HS-27A (cell line): ENCODE measurements at places on chromosomes 13 and 19.

GRCh38 chr13:98272549-98272948, 95.5 kb upstream of the RNF113B start:
- no peak for DNase-seq

- DNase-seq, result no peak
These were observed 6.5 kb downstream of the SOX1 start for GRCh38 chr13:112073245-112074138.

DNA sequence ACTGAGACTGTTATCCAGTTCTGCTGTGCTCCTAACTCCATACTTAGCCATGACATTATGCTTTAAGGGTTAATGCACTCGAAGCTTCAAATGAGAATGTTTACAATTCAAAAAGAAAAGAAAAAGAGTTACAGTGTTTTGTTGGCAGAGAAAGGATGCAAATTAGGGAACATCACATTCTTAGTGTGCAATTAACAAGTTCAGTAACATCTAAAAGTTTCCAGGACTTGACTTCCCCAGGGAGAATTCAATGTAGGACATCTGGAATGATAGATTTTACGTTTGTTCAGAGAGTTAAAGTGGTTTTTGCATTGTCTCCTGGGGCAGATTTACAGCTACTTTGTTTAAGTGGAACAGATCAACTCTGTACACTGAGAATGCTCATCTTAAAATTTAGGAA, 525.2 kb downstream of the LIG4 start:
- DNase-seq, result no peak

- DNase-seq, result no peak
These were observed 47.6 kb downstream of the PTPRS start for GRCh38 chr19:5292822-5293611.

DNA sequence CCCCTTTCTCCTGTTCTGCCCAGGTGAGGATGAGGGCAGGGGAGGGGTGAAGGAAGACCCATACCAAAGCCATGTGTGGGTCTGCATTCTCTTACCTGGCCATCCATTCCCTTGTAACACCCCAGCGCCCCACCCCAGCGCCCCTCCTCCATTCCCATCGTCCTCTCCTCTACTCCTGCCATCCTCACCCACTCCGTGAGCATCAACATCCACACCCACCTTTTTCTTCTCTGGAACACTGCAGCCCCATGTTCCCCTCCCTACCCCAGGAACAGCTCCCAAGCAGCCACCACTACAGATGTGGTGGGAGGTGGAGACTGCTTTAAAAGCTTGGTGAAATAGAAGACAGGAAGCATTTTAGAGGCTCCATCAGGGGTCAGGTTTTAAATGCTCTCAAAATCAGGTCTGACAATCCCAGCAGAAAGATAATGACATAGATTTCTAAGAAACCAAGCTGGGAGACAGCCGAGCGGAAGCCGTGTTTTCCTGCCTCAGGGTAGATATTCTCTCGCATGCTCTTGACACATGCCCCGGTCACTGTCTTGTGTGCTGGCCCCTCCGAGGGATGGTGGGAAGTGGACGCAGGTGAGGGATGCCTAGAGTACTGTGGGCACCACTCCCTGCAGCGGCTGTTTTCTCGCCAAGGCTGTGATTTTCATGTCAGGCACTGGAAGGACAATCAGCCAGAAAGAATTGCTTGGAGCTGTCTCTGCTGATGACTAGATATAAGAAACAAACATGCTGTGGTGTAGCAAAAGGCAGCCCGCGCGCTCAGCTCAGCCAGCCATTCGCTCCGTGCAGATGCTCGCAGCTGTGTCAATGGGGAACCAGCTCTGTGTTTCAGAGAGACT, 9.8 kb downstream of the MEDAG start:
- no peak for DNase-seq

DNA sequence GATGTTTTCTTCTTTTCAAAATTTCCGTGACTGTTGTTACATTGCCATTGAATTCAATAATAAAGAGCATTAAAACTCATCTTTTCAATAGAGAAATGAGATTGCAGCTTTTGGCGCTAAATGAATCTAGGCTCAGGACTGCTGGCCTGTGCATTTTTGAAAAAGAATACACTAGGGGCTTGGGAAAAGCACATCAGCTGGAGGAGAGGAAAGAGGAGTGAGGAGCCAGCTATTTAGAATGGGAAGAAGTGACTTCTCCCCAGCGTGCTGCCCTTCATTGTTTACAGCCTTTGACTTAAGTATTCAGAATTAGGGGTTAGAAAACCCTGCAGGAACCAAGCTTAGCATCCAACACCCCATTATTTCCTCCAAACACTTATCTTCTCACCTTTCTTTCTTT, 43.3 kb downstream of the TNFSF11 start:
- DNase-seq, result no peak

- no peak for DNase-seq
These were observed 279.7 kb downstream of the COG6 start for GRCh38 chr13:39935155-39935554.

- no peak for DNase-seq
These were observed 237.4 kb downstream of the LMO7 start for GRCh38 chr13:75873494-75873893.

DNA sequence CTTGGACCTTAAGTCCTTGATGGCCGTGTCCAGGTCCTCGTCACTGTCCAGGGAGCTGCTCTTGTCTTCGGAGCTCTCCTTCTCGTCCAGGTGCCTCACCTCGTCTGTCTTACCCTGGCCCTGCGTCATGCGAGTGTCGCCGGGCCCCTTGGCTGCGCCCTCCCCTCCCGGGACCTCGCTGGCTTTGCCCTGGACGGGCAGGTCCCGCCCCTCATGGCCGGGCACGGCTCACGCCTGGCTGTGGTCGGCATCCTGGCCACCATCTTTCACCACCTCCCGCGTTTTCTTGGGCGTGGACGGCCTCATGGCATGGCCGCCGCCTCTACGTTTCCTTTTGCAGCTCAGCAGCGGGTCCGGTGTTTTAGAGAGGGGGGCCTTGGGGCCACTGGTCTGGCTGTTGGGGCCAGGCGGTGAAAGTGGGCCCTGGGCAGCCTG, 14.8 kb downstream of the RB1 start:
- no peak for DNase-seq

GRCh38 chr19:31598730-31599238, 249.5 kb upstream of the TSHZ3 start:
- no peak for DNase-seq

DNA sequence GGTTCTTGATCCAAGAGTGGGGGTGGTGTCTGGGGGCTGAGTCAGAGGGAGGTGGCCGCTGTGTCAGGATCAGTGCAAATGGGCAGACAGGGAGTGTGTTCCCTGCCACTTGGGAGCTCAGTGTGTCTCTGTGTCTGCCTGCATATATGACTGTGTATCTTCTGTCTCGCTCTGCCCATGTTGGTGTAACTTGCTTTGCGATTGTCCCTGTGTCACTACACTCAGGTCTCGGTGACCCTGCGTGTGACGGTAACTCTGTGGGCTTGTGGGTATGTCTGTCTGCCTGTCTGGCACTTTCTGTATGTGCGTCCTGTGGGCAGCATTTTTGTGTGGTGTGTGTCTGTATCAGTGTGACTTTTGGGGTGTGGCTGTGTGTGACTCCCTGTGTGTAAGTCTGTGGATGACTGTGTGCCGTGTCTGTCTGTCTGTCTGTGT, 8.2 kb upstream of the ERFL start:
- DNase-seq, result no peak

DNA sequence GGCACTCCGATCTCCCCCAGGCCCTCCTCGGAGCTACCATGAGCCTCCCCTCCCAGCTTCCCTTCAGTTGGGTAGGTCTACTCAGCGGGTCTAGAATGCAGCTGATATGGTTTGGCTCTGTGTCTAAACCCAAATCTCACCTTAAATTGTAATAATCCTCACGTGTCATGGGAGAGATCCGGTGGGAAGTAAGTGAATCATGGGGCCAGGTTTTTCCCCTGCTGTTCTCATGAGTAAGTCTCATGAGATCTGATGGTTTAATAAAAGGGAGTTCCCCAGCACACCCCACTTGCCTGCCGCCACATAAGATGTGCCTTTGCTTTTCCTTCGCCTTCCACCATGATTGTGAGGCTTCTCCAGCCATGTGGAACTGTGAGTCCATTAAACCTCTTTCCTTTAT, 14.5 kb upstream of the DOCK9 start:
- no peak for DNase-seq

DNA sequence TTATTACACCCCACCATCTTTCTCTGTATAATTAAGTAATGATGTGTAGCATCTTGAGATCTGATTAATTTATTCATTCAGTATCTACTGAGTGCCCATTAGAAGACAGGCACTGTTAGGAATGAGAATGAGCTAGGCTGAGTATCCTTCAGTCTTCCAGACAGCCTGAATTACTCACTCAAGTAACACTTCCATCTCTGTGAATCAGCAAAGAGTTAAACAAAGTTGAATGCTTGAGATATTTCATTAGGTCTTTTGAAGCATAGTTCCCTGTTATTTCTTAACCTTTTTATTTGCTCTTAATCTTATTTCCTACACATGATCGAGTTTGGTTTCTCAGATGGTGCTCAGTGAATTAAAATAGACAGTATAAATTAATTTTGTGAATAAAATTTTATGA, 413.7 kb downstream of the DCT start:
- no peak for DNase-seq

DNA sequence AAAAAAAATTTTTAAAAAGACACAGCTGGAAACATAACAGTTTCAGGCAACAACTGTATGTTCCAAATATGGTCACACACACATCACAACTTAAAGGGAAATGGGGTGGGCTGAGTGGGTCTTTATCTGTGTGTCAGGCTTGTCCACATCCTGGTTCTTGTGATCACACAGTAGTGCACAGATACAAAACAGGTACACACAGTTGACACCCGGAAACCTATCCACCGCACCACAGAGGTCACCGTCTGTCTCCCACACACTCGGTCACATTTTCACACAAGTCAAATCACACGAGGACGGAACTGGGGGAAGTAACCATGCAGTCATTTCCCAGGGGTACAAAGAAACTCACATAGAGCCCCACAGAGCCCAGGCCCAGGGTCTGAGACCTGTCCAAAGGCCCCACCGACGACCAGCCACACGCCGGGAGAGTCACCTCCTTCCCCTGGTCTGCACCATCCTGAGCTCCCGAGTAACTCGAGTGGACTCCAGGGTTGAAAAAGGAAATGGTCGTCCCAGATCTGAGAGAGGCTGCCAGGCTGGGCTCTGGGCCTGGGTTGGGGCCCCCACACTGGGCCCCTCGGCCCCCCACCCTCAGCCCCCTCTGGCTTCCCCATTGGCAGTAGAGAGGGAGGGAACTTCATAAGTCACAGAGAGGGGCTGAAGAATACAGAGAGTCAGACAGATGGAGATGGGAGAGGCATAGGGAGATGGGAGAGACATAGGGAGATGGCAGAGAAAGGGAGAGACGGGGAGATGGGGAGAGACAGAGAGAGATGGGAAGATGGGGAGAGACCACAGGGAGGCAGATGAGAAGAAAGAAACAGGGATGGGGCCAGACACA, 1.3 kb upstream of the PPAN start:
- DNase-seq, result no peak

GRCh38 chr13:64688893-64689677, 2541.1 kb downstream of the PCDH9 start:
- peak; percentile 30 for DNase-seq

DNA sequence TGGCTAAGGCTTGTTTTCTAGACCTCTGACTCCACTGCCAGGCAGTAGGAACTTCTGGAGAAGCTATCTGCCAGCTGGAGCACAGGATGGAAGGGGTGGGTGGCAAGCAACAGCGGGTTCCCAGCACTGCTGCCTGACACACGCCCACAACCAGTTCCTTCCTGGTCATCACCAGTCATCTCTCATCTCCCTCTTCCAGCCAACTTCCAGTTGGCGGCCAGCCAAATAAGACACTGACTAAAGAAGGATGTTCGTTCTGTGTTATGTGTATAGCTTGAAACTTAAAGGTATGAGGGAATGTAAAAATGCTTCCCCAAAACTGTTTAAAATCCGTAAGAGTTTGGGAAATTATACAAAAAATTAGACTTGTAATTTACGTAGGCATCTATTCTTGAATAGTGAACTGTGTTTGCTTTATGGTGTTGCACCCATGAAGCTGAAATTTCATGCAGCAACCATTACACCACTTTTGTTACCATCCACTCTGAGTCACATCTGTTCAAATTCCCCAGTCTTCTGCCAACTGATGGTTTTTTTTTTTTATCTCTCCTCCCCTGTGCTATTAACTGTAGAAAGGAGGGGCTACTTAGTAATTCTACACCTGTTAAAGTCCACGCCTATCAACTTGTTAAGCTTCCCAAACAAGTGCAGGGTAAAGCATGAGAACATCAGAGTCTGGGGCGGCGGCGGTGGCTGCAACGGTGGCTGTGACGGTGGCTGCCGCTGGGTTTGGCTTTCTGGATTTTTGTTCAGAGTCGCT, 86.2 kb upstream of the FRY start:
- peak; percentile 61 for DNase-seq
